ENCODE measurements at places on chromosomes 13 and 19. TPM values are rescaled to one million over a fixed set of nuclear protein-coding genes. Genes with fewer than 3 reads are reported as not detected.

The SH3GL1 gene
- total RNA-seq, result 54.0 TPM

The GFY gene
- total RNA-seq, result not detected

The WDR87 gene
- not detected for total RNA-seq

The PTPRH gene
- 131 TPM for total RNA-seq

The GIPC1 gene
- total RNA-seq, result 281 TPM

The N4BP2L1 gene
- total RNA-seq, result 4.8 TPM

The SPC24 gene
- 47.6 TPM for total RNA-seq

The METTL21C gene
- not detected for total RNA-seq

The NTN5 gene
- not detected for total RNA-seq

The JUND gene
- total RNA-seq, result 418 TPM

The AP2S1 gene
- 132 TPM for total RNA-seq

The DMKN gene
- total RNA-seq, result 14.6 TPM

The KASH5 gene
- total RNA-seq, result not detected

The TBC1D17 gene
- 29.4 TPM for total RNA-seq

The FCGBP gene
- total RNA-seq, result 3,903 TPM

The SIGLEC9 gene
- 0.86 TPM for total RNA-seq

The TMIGD2 gene
- not detected for total RNA-seq

The ZNF611 gene
- total RNA-seq, result 9.8 TPM

The ZNF560 gene
- total RNA-seq, result not detected

The LAIR1 gene
- total RNA-seq, result 5.2 TPM

The LRRC63 gene
- total RNA-seq, result not detected

The IRGC gene
- not detected for total RNA-seq

The CD22 gene
- 1.6 TPM for total RNA-seq

The APLP1 gene
- total RNA-seq, result 2.6 TPM

The BCAM gene
- total RNA-seq, result 15.1 TPM

The SRRM5 gene
- total RNA-seq, result 0.57 TPM

The CELF5 gene
- total RNA-seq, result 0.42 TPM

The MYH14 gene
- 506 TPM for total RNA-seq

The TMEM238 gene
- 85.9 TPM for total RNA-seq

The ZNF579 gene
- 8.7 TPM for total RNA-seq

The ZNF135 gene
- 1.4 TPM for total RNA-seq
